ENCODE measurements at places on chromosomes 1 and 21.

GRCh38 chr1:203450479-203451149 lies 25.0 kb upstream of the PRELP start:
- peaks cover 33% of the 10 kb centered on the region for H3K27me3 ChIP-seq
- no peak overlapping the region for H3K4me3 ChIP-seq
- no peaks in the 10 kb centered on the region for H3K36me3 ChIP-seq
- H3K27ac ChIP-seq, result no peak overlapping the region
- no peak for DNase-seq
- peaks cover 10% of the 10 kb centered on the region for H3K4me1 ChIP-seq

DNA sequence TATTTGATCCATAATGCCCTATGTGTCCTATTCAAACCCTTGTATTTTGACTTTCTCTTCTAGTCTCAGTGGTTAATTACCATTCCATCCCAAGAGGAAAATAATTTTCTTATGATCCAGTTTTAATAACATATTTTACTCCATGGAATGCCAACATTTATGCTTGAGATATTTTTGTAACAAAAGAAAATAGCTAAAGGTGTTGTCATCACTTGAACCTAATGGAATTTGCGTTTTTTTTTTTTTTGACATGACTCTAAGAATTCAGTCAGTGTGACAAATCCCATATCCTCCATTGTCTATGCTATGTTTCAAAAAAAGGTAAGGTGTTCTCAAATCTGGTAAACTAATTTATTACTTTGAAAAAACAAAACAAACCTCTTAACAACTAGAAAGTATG lies 324.1 kb upstream of the ADAMTS5 start:
- no peak overlapping the region for H3K4me3 ChIP-seq
- no peaks in the 10 kb centered on the region for H3K36me3 ChIP-seq
- H3K4me1 ChIP-seq, result no peaks in the 10 kb centered on the region

GRCh38 chr21:14313300-14313699 lies 69.6 kb downstream of the HSPA13 start:
- no peaks in the 10 kb centered on the region for H3K27me3 ChIP-seq
- peaks cover 3% of the 10 kb centered on the region for H3K4me1 ChIP-seq
- no peak overlapping the region for H3K27ac ChIP-seq
- H3K36me3 ChIP-seq, result no peaks in the 10 kb centered on the region
- DNase-seq, result no peak

DNA sequence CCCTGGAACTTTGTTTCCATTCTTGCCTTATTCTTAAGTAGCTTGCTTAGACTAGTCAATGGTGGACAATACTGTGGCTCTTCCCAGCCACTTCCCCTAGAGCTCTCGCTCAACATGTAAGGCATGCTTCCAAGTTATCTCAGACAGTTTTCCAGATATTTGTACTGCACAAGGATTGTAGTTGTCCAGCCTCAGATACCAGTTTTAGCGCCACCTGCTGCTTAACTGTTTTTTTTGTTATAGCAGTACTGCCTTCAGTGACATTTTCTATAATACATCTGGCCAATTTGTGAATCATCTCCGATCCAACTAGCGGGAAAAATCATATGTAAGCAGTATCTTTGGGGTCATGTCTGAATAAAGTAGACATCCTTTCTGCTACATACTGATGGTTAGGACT lies 346.7 kb upstream of the ADGRL4 start:
- no peak for DNase-seq
- no peak overlapping the region for H3K4me3 ChIP-seq
- H3K27me3 ChIP-seq, result no peaks in the 10 kb centered on the region

GRCh38 chr1:23118957-23119792 lies 49.5 kb downstream of the LUZP1 start:
- no peak for DNase-seq
- H3K27ac ChIP-seq, result peak overlapping the region; percentile 52
- no peaks in the 10 kb centered on the region for H3K27me3 ChIP-seq
- H3K4me3 ChIP-seq, result peak overlapping the region; percentile 56
- no peaks in the 10 kb centered on the region for H3K36me3 ChIP-seq

DNA sequence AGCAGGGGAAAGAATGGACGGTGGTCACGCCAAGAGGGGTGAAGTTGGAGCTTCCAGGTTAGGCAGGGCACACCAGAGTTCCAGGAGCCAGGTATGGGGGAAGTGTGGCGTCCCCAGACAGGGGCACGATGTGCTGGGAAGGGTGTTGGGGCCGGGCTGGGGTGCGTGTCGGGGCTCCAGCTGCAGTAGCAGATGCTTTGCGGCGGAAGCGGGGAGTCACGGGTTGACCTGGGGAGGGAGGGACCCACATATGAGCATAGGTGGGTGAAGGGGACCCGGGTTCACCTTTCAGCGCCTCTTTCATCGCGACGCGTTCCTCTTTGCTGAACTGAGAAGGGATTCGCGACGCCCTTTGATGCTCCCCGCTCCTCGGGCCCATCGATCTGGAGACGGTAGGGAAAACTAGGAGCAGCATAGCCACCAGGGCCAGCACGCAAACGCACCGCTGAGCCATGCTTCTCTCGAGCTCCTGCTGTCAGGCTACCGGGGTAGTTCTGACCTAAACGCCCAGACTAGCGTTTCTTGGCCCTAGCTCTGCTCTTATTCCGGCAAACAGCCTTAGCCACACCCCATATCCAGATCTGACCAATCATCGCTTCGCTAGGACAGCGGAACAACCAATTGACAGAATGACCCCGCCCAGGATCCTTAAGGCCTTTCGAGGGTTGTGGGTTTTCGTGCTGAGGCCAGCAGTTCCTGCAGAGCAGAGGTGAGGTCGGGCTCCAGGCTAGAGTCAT lies at the start of gene PM20D1:
TSS of gene PM20D1 (minus strand) at position 514 of the 737 bp plus-strand sequence. CDS start at position 454, 60 bp downstream.
- no peaks in the 10 kb centered on the region for H3K36me3 ChIP-seq
- no peaks in the 10 kb centered on the region for H3K4me1 ChIP-seq
- H3K27ac ChIP-seq, result peak within 1 kb of the TSS; percentile 96
- no peaks in the 10 kb centered on the region for H3K27me3 ChIP-seq
- H3K4me3 ChIP-seq, result peak within 1 kb of the TSS; percentile 83

- no peak overlapping the region for H3K4me3 ChIP-seq
- H3K4me1 ChIP-seq, result peaks cover 23% of the 10 kb centered on the region
- no peak for DNase-seq
- H3K27me3 ChIP-seq, result peaks cover 4% of the 10 kb centered on the region
These were observed 3.5 kb upstream of the PLXNA2 start for GRCh38 chr1:208247696-208248095.

- peak overlapping the region; percentile 90 for H3K27ac ChIP-seq
- H3K4me3 ChIP-seq, result peak overlapping the region; percentile 42
- H3K27me3 ChIP-seq, result no peaks in the 10 kb centered on the region
- H3K36me3 ChIP-seq, result no peaks in the 10 kb centered on the region
- peaks cover 71% of the 10 kb centered on the region for H3K4me1 ChIP-seq
These were observed 191.9 kb downstream of the RERE start for GRCh38 chr1:8625491-8625890.

- peaks cover 22% of the 10 kb centered on the region for H3K27me3 ChIP-seq
- H3K36me3 ChIP-seq, result no peaks in the 10 kb centered on the region
- no peak for DNase-seq
- H3K4me3 ChIP-seq, result no peak overlapping the region
- no peaks in the 10 kb centered on the region for H3K4me1 ChIP-seq
These were observed 18.6 kb upstream of the PRKAA2 start for GRCh38 chr1:56626546-56626945.

DNA sequence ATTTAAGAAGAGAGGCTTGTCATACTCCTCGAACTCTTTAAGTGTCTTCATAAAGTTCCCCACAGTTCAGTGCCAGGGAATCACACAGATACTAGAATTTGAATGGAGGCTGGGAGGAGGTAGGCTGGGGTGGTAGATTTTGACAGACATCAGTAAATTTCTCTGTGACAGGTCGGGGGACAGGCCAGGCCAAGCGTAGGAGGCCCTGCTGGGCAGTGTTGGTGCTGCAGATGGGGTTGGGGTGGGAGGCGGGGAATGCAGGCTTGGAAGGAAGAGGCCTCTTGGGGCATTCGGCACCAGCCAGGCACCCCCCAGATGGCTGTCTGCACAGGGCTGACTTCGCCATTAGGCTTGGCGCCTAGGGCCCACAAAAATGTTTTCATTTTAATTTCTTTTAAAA lies 84.0 kb downstream of the MAN1C1 start:
- H3K4me3 ChIP-seq, result no peak overlapping the region
- H3K36me3 ChIP-seq, result no peaks in the 10 kb centered on the region
- H3K27me3 ChIP-seq, result peaks cover 4% of the 10 kb centered on the region
- no peaks in the 10 kb centered on the region for H3K4me1 ChIP-seq
- no peak for DNase-seq

DNA sequence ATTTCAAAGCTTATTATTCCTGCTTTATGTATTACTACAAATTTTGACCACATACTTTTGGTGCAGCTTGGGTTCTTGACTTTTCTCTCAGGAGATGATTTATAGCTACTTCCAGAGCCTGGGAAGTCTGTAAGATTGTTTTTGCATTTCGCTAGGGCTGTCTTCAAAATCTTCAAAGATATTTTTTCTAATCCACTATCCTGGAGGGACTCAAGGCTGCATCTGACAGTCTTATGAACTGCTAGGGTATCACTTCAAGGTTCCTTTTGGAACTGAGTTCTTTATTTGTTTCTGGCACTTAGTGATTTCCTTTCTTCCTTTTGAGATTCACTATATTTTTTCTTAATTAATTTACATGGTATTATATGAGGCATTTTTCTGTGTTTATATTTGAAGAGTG lies 90.0 kb upstream of the LYPLAL1 start:
- DNase-seq, result no peak
- H3K4me3 ChIP-seq, result no peak overlapping the region
- H3K4me1 ChIP-seq, result peaks cover 27% of the 10 kb centered on the region
- peaks cover 23% of the 10 kb centered on the region for H3K27me3 ChIP-seq

GRCh38 chr1:166089804-166090203 lies 77.0 kb downstream of the FAM78B start:
- H3K27ac ChIP-seq, result no peak overlapping the region
- H3K4me3 ChIP-seq, result no peak overlapping the region
- no peaks in the 10 kb centered on the region for H3K4me1 ChIP-seq
- DNase-seq, result no peak
- H3K27me3 ChIP-seq, result peaks cover 20% of the 10 kb centered on the region
- H3K36me3 ChIP-seq, result no peaks in the 10 kb centered on the region

DNA sequence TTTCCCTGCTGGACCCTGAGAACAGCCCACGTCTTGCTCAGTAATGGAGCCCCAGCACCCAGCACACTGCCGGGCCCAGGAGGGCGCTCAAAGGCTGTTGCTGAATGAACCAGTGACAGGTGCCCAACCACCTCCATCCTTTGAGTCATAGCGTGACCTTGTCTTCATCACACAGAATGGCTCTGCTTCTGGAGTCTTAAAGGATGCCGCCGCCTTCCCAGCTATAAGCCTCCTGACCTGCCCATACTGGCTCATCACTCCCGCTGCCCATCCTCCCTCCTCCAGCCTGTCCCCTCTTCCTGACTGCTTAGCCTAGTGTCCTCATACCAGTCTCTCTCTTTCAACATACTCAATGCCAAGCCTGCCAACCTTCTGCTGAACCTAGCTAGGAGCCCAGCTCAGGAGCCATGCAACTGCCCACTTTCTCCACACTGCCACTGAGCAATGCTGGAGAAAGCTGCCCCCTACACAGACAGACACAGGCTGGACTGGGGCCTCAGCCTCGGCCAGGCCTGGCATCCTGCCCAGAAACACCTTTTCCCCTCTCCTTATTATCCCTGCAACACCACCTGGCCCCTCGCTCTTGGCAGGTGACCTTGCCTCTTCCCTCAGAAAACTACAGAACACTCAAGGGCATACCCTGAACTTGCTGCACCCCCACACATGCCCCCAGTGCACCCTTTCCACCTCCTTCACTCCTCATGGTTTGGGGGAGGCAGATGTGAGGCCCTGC lies 14.1 kb downstream of the TTC39A start:
- H3K4me3 ChIP-seq, result no peak overlapping the region
- peaks cover 4% of the 10 kb centered on the region for H3K4me1 ChIP-seq
- no peak for DNase-seq
- no peaks in the 10 kb centered on the region for H3K27me3 ChIP-seq
- H3K27ac ChIP-seq, result no peak overlapping the region

GRCh38 chr1:47616906-47617305 lies 179.1 kb downstream of the FOXD2 start:
- no peaks in the 10 kb centered on the region for H3K4me1 ChIP-seq
- DNase-seq, result no peak
- H3K27ac ChIP-seq, result no peak overlapping the region
- peaks cover 6% of the 10 kb centered on the region for H3K27me3 ChIP-seq
- H3K4me3 ChIP-seq, result no peak overlapping the region

DNA sequence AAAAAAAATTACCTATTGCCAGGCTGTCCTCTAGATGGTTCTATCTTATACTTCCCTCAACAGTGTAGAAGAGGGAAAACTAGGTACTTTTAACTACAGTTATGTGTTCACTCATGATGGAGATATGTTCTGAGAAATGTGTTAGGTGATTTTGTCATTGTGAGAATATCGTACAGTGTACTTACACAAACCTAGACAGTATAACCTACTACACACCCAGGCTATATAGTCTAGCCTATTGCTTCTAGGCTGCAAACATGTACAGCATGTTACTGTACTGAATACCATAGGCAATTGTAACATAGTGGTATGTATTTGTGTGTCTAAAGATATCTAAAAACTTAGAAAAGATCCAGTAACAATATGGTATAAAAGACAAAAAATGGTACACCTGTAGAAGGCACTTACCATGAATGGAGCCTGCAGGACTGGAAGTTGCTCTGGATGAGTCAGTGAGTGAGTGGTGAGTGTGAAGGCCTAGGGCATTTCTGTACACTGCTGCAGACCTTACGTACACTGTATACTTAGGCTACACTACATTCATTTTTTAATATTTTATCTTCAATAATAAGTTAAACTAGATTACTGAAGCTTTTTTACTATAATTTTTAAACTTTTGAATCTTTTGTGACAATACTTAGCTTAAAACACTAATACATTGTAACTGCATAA lies 13.2 kb downstream of the MGST3 start:
- DNase-seq, result no peak
- H3K4me1 ChIP-seq, result peaks cover 20% of the 10 kb centered on the region
- no peaks in the 10 kb centered on the region for H3K36me3 ChIP-seq
- H3K27ac ChIP-seq, result no peak overlapping the region

DNA sequence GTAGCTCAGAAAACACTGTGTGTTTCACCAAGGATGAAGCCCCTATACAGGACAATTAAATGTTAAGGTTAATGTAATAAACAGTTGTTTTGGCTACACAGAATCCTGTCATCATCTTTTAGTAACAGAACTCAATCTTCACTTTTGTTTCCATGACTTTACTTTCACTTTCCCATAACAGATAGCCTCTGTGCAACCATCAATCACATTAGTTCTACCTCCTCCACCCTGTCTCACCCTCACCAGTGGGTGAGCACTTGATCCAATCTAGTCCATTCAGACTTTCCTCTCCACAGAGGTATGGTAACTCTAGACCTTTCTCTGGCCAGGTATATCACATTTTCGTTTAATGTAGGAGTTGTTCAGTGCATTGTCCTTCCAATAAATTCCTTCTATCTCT lies 1018.5 kb downstream of the ADGRL2 start:
- no peak overlapping the region for H3K27ac ChIP-seq
- no peaks in the 10 kb centered on the region for H3K27me3 ChIP-seq
- H3K4me1 ChIP-seq, result peaks cover 12% of the 10 kb centered on the region

DNA sequence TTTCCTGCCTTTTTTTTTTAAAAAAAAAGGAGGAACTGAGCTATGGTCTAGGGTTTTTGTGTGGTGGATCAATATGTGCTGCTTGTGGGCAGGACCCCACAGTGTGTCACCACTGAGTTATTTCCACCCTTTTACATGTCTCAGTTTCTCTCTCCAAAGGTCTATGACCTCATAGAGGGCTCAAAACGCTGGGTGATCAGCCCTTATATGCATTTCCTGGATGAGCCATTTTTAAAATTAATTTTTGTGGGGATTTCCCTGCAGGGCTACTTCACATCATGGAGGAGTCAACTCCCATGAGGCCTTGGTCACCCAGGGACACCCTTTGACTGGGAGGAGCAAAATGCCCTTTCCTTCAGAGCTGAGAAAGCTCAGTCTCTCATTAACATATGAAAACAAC lies 20.7 kb upstream of the HAO2 start:
- DNase-seq, result no peak
- H3K27me3 ChIP-seq, result no peaks in the 10 kb centered on the region
- no peaks in the 10 kb centered on the region for H3K4me1 ChIP-seq
- no peak overlapping the region for H3K4me3 ChIP-seq
- no peaks in the 10 kb centered on the region for H3K36me3 ChIP-seq
